Substantia nigra (tissue), 51 donors: ENCODE measurements at places on chromosomes 1 and 21.

DNA sequence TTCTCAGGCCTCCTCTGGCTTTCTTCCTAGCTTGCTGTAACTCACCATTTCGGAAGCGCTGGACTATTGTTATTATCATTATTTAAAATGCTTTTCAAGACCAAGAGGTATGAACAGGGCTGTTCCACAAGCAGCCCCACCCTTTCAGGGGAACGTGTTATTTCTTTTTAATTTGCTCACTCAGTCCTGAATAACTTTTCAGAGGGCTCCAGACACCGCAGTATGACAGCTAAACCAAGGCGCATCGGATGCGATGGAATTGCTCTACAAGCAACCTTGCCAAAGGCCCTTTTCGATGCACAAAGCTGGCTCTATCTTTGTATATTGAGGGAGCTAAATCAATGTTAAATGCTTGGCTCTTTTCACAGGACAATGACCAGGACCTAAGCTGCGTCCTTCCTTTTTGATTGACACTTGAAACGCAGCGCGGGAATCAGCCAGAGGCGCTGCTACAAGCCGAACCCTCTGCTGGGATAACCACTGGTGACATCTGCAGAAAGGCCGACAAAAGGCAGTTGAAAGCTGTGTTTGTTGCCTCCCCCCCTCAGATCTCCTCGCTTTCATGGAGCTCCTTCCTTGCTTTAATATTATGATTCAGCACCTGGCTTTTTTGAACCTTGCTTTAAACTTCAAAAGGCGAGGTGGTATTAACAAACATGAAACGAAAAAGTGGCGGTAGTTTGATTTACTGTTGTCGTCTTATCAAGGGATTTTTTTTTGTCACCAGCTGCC is 204.7 kb upstream of the PROX1 start:
- DNase-seq = no peak

- no peak for DNase-seq
Observed at GRCh38 chr21:17726047-17726829, 92.9 kb downstream of the C21orf91 start.

- no peak for DNase-seq
Observed at GRCh38 chr1:172429331-172430127, 9.0 kb downstream of the C1orf105 start.

GRCh38 chr1:206808615-206809014 is 36.3 kb upstream of the IL10 start:
- DNase-seq = no peak

- DNase-seq = no peak
Observed at GRCh38 chr1:172324761-172325160, 95.7 kb upstream of the C1orf105 start.

- DNase-seq = peak; percentile 28
Observed at GRCh38 chr1:220748089-220748934, at the start of gene MTARC2. MTARC2 (plus strand) TSS chr1:220748322; CDS start chr1:220748532, 210 bp downstream.

- no peak for DNase-seq
Observed at GRCh38 chr1:109170035-109170764, 43.5 kb upstream of the SARS1 start.

DNA sequence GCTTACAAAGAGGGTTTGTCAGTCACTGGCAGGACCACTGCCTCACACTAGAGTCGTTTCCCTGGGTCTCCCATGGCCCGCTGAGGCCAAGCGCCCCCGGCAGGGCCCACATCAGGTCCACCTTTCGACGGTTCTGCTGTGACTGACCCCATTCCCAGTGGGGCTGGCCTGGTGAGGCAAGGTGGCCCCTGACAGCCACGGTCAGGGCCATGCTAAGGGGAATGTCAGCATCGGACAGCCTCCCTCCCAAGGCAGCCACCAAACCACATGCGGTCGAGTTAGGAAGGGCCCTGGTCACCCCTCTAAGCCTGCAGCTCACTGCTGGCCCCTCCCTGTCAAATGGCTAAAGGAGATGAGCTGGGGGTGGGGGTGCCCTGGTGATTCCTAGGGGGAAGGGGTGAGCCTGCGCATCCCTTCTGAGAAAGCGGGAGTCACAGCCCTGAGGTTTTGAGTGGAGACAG is 2.9 kb upstream of the KIF17 start:
- no peak for DNase-seq
